ENCODE measurements at places on chromosomes 7 and 10. TPM values are rescaled to one million over a fixed set of nuclear protein-coding genes. Genes with fewer than 3 reads are reported as not detected.

SPDYE16 gene
- polyA plus RNA-seq = 0.87 TPM

CADPS2 gene
- 12.2 TPM for polyA plus RNA-seq

TMEM196 gene
- not detected for polyA plus RNA-seq

AP5Z1 gene
- 23.9 TPM for polyA plus RNA-seq

WDR86 gene
- 87.0 TPM for polyA plus RNA-seq

DGKI gene
- 61.4 TPM for polyA plus RNA-seq

GRID1 gene
- 1.6 TPM for polyA plus RNA-seq

UCN3 gene
- not detected for polyA plus RNA-seq

TPST1 gene
- polyA plus RNA-seq = 24.8 TPM

TMEM26 gene
- 1.2 TPM for polyA plus RNA-seq

KCNH2 gene
- 64.2 TPM for polyA plus RNA-seq

SLC26A4 gene
- not detected for polyA plus RNA-seq

GRCh38 chr10:60816628-60817397 is 38.5 kb downstream of the CDK1 start:
- no peak overlapping the region for H3K27ac ChIP-seq
- no peaks in the 10 kb centered on the region for H3K4me1 ChIP-seq
- no peaks in the 10 kb centered on the region for H3K27me3 ChIP-seq
- no peak overlapping the region for H3K4me3 ChIP-seq
- H3K36me3 ChIP-seq = no peaks in the 10 kb centered on the region

DNA sequence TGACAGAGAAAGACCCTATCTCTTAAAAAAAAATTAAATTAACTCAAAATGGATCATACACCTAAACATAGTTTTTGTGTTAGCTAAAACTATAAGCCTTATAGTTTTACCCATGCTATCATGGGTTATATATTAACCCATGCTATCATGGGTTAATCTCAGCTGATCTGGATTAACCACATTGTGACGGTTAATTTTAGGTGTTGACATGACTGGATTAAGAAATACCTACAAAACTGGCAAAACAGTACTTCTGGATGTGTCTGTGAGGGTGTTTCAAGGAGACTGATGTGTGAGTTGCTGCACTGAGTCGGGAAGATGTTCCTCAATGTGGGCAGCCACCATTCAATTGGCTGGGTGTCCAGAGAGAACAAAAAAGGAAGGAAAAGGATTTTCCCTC is 44.3 kb upstream of the FXYD4 start:
- no peaks in the 10 kb centered on the region for H3K36me3 ChIP-seq
- DNase-seq = no peak
- peaks cover 4% of the 10 kb centered on the region for H3K4me1 ChIP-seq
- H3K27me3 ChIP-seq = no peaks in the 10 kb centered on the region
- no peak overlapping the region for H3K27ac ChIP-seq
- no peak overlapping the region for H3K4me3 ChIP-seq

DNA sequence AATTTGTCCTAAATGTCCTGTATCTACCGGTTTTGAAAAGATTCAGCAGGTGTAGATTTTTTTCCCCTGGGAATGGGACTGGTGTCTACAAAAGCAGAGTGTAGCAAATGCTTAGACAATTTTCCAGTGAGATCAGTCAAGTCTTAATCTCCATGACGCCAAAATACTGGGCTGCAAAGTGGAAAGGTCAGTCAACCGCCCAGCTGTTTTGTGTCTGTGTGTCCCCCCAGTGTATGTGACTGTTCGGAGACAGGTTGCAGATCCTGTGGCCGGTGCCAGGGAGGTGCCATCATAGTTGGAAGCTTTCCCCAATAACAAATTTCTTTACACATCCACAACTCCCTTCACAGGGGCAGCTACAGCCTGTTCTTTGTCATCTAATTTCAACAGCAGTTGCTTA is 263.8 kb downstream of the ARHGAP12 start:
- DNase-seq = no peak
- H3K27me3 ChIP-seq = no peaks in the 10 kb centered on the region
- H3K4me1 ChIP-seq = no peaks in the 10 kb centered on the region
- H3K36me3 ChIP-seq = no peaks in the 10 kb centered on the region
- no peak overlapping the region for H3K27ac ChIP-seq
- no peak overlapping the region for H3K4me3 ChIP-seq

DNA sequence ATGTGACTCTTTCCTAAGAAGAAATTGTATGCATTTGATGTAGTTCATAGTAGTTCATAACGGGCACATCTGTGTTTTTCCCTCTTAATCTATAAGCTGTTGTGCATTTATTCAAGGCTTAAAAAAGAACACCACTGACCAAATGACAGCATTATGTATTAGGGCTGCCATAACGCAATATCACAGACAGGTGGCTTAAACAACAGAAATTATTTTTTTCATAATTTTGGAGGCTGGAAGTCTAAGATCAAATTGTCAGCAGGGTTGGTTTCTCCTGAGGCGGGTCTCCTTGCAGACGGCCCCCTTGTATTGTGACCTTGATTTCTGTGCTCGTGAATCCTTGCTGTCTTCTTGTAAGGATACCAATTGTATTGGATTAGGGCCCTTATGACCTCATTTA is 627 bp upstream of the SSMEM1 start:
- no peak overlapping the region for H3K4me3 ChIP-seq
- DNase-seq = no peak
- peaks cover 14% of the 10 kb centered on the region for H3K4me1 ChIP-seq

DNA sequence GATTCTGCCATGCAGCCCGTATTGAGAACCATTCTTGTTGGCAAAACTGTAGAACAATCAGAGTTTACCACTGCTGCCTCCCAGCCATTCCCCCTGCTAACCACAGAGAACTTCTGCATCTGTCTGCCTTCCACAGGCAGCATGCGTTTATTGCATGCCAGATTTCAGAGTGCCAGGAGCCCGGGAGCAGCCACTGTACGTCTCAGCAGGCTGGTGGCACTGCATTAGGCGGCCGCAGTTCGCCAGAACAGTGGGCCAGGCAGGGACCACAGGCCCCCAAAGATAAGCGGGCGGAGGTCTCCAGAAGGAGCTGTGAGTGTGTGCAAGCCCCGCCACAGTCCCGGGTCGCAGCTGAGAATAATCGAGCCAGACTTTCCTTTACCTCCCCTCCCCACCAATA is 31.8 kb downstream of the ZNF467 start:
- H3K36me3 ChIP-seq = no peaks in the 10 kb centered on the region
- no peak overlapping the region for H3K4me3 ChIP-seq
- no peaks in the 10 kb centered on the region for H3K27me3 ChIP-seq

DNA sequence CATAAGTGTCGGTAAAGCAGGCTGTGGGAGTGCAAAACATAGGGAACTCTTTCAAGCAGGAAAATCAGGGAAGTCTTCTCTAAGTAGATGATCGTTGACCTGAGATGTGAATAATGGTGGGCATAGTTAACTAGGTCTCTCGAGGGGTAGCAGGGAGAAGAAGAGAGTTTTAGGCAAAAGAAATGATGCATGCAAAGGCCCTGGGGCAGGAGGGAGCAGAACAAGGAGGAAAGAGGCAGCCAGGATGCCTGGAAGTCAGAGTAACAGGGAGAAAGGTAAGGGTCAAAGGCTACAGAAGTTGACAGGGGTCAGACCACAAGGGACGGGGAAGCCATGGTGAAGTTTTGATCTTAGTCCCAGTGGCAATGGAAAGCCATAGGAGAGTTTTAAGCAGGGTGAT is 47.8 kb upstream of the PAX2 start:
- H3K27ac ChIP-seq = no peak overlapping the region
- no peak for DNase-seq
- H3K36me3 ChIP-seq = no peaks in the 10 kb centered on the region
- peaks cover 40% of the 10 kb centered on the region for H3K27me3 ChIP-seq

GRCh38 chr10:100485366-100485765 is 22.6 kb downstream of the WNT8B start:
- no peak for DNase-seq
- H3K27ac ChIP-seq = no peak overlapping the region
- peaks cover 81% of the 10 kb centered on the region for H3K27me3 ChIP-seq

- no peaks in the 10 kb centered on the region for H3K4me1 ChIP-seq
- H3K27ac ChIP-seq = no peak overlapping the region
- no peak overlapping the region for H3K4me3 ChIP-seq
- DNase-seq = no peak
- no peaks in the 10 kb centered on the region for H3K36me3 ChIP-seq
These were observed 33.7 kb upstream of the ERCC6 start for GRCh38 chr10:49572594-49573114.

- DNase-seq = no peak
- H3K36me3 ChIP-seq = no peaks in the 10 kb centered on the region
- H3K27ac ChIP-seq = no peak overlapping the region
- no peaks in the 10 kb centered on the region for H3K27me3 ChIP-seq
- H3K4me1 ChIP-seq = peaks cover 10% of the 10 kb centered on the region
These were observed 79.9 kb downstream of the ARHGAP21 start for GRCh38 chr10:24643679-24644209.

GRCh38 chr7:47536661-47537611 is 45.0 kb downstream of the TNS3 start:
- H3K4me1 ChIP-seq = no peaks in the 10 kb centered on the region
- H3K36me3 ChIP-seq = no peaks in the 10 kb centered on the region
- no peak overlapping the region for H3K27ac ChIP-seq

DNA sequence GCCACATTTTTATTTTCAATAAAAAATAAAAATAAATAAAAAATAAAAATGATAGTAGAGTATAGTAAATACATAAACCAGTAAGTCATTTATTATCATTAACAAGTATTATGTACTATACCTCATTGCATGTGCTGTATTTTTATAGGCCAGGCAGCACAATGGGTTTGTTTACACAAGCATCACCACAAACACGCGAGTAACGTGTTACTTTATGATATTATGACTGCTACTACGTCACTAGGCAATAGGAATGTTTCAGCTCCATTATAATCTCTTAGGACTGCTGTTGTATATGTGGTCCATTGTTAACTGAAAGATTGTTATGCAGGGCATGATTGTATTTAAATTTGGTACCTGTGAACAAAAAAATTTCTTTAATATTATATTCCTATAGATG is 20.8 kb upstream of the SDHAF3 start:
- H3K4me1 ChIP-seq = no peaks in the 10 kb centered on the region
- no peak for DNase-seq
- H3K4me3 ChIP-seq = no peak overlapping the region

DNA sequence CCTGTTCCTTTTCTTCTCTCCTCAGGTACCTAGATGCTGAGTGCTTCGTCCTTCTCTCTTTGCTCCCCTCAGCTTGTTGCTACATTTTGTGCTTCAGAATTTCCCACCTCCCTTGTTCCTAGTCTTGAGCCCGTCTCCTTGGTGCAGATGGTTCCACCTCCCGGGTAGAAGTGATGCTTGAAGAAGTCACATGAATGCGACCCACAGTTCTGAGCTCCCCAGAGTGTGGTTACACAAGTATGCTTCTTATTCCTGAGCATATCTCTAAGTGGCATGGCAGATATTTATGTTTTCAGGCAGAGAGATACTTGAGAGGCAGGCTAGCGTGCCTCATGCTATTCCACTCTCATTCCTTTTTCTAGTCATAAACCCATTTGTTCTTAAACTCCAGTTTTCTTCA is 34.0 kb downstream of the INPP5F start:
- no peak overlapping the region for H3K27ac ChIP-seq
- no peaks in the 10 kb centered on the region for H3K27me3 ChIP-seq
- H3K4me3 ChIP-seq = no peak overlapping the region
- no peaks in the 10 kb centered on the region for H3K36me3 ChIP-seq

DNA sequence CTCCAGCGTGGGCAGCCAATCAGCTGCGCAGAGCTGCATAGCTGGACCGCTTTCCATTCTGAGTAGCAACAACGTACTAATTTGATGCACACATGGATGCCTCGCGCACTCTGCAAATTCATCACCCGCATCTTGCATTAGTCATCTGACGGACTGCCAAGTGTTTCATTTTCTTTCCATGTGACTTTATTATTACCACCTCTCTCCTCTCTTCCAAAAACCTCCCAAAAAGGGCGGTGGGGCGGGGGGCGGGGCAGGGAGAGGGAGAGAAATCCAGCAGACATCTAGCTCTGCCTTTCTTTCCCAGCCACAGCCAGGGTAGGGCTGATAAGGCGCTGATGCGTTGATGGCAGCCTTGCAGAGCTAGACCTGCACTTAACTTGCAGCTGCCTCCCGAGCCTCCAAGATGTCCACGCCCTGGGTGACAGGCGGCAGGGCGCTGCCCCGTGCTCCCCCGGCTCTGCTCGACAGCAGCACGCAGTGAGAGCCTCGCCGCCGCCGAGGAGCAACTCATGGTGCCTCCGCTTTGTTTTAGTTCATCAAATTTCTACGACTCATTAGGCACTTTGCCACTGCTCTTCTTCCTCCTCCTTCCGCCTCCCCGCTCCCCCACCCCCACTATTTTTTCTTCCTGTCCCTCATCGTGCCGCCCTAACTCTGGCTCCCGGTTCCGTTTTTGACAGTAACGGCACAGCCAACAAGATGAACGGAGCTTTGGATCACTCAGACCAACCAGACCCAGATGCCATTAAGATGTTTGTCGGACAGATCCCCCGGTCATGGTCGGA is 147.3 kb downstream of the CELF2 start:
- no peaks in the 10 kb centered on the region for H3K27me3 ChIP-seq
- H3K4me3 ChIP-seq = peak overlapping the region; percentile 51
- H3K27ac ChIP-seq = peak overlapping the region; percentile 61
- DNase-seq = peak; percentile 84
- H3K36me3 ChIP-seq = no peaks in the 10 kb centered on the region

- no peaks in the 10 kb centered on the region for H3K36me3 ChIP-seq
- no peak for DNase-seq
- no peaks in the 10 kb centered on the region for H3K27me3 ChIP-seq
These were observed 37.5 kb downstream of the SMURF1 start for GRCh38 chr7:99106411-99106810.

DNA sequence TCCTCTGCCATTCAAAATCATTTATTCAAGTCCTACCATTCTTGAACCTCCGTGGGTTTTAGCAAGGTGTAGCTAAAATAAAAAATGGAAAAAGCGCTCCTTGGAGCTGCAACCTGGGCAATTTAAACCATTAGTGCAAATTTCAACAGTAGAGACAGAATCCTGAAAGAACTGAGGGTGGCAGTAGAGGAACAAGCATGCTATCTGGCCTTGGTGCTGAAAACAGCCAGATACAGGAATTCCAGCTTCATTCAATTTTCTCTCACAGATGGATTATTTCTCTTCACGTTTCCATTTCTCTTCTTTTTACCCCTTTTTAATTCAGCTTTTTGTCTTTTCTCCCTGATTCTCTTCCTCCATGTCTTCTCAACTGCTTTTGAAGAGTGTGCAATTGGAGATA is 77.7 kb downstream of the OTUD1 start:
- no peak overlapping the region for H3K4me3 ChIP-seq
- H3K27me3 ChIP-seq = peaks cover 5% of the 10 kb centered on the region
- no peaks in the 10 kb centered on the region for H3K4me1 ChIP-seq
- peak; percentile 46 for DNase-seq

DNA sequence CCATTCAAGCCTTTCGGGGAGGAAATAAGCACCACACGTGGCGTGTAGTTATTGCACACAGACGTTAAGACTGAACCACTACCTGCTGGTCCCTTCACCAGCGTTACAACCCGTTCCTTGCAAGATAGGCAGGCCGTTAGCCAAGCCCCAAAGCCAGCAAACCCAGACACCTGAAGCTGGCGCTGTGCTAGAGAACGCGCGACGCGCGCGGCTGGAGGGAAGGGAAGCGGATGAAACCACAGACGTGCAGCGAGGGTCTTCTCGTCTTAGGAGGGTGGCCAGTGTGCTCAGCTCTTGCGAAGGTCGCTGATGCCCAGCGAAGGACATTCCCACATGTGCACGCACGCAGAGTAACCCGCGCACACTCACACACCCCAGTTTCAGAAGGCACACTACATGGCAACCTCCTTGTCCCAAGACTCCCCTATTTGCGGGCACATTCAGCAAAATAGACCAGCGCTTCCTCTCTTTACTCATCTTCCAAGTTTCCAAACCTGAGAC is 980 bp downstream of the TMEM26 start:
- H3K27me3 ChIP-seq = peaks cover 57% of the 10 kb centered on the region
- H3K36me3 ChIP-seq = no peaks in the 10 kb centered on the region
- H3K4me1 ChIP-seq = peaks cover 12% of the 10 kb centered on the region
- peak overlapping the region; percentile 69 for H3K4me3 ChIP-seq

- DNase-seq = peak; percentile 9
- H3K4me1 ChIP-seq = peaks cover 3% of the 10 kb centered on the region
- no peaks in the 10 kb centered on the region for H3K36me3 ChIP-seq
- peaks cover 3% of the 10 kb centered on the region for H3K27me3 ChIP-seq
- H3K27ac ChIP-seq = no peak overlapping the region
These were observed 64.9 kb downstream of the IKZF1 start for GRCh38 chr7:50369143-50370026.

All from cardiac muscle cell (in vitro differentiated cells and primary cell).